HT1080 (cell line): ENCODE measurements at places on chromosomes 5 and 9.

- peak; percentile 43 for DNase-seq
These were observed 33.2 kb downstream of the YTHDC2 start for GRCh38 chr5:113546703-113547183.

DNA sequence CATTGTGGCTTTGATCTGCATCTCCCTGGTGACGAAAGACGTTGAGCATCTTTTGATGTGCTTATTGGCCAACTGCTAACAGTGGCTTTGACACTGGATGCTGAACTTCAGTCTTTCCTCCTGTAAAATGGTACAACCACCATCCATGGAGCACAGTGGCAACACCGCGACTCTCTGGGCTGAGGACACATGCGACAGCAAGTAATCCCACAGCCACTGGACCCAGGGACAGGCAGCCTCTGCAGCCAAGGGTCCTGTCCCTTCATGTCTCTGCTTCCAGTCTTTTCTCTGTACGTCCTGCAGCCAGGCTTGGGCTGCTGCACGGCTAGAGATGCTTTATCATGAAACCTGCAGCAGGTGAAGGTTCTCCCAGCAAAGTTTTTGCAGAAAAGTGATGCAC lies 83.5 kb downstream of the DAP start:
- no peak for DNase-seq

GRCh38 chr9:6045364-6045763 lies 29.9 kb upstream of the RANBP6 start:
- no peak for DNase-seq

DNA sequence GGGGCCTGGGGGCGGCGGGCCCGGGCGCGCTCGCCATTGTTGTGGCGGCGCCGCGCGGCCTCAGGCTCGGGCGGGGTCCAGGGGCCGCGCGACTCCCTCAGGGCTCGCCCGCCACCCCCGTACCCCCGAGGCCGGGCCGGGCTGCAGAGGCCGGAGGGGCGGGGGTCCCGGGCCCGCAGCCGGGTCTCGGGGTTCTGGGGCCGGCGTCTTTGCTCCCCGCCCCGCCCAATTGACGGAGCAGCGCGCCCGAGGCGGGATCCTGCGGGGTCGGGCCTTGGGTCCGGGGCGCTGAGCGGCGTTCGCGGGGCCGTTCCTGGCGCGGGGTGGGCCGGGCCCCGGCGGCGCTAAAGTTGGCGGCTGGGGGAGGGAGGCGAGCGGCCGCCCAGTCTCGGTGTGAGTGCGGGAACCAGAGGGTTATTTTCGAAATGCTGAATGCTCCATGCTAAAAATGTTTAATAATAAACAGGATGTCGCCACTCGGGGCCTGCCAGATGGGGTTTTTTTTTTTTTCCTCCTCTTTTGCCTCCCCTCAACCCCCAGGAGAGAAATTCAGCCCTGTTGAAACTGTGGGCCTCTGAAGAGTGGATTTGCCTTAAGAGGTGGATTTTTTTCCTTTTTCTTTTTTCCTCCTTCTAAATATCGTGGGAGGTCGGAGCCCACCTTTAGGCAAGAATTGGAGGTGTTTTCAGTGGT lies 724 bp downstream of the PRRC2B start:
- no peak for DNase-seq

GRCh38 chr5:89106480-89106879 lies 223.5 kb upstream of the MEF2C start:
- no peak for DNase-seq
